Stimulated activated CD4-positive, alpha-beta T cell treated with anti-CD3 and anti-CD28 coated beads, Interleukin-1b, Interleukin-23, amount 100 ng/mL, for 24 hours (primary cell): ENCODE measurements at places on chromosomes 4 and X.
A peak's percentile ranks its signal among the peaks of the same experiment; 100 is the strongest.

DNA sequence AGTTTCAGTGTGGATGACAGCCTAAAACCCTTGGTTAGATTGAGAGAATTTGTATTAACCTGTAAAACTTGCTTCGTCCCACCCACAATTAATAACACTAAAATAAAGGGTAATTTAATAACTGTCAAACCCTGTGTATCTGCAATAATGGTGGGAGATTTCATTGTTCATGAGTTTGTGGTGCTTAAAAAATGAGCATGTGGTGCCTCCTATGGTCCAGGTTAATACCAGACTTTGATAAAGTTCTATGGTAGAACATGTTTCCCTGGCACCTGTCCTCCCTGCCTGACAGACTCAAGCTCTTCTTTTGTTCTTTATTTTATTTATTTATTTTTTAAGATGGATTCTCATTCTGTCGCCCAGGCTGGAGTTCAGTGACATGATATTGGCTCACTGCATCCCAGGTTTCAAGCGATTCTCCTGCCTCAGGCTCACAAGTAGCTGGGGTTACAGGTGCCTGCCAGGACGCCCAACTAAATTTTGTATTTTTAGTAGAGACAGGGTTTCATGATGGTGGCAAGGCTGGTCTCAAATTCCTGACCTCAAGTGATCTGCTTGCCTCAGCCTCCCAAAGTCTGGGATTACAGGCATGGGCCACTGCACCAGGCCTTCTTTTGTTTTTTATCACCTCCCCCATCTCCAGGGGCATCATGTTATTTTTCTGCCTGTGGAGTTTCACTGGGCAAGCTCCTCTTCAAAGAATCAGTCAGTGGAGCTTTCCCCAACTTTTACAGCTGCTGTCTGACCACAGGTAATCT lies 289.2 kb downstream of the NR3C2 start:
- DNase-seq: no peak

GRCh38 chr4:99651016-99651769 lies 6.4 kb downstream of the C4orf54 start:
- no peak for DNase-seq

GRCh38 chr4:87934157-87934704 lies 41.3 kb upstream of the SPP1 start:
- DNase-seq: no peak

DNA sequence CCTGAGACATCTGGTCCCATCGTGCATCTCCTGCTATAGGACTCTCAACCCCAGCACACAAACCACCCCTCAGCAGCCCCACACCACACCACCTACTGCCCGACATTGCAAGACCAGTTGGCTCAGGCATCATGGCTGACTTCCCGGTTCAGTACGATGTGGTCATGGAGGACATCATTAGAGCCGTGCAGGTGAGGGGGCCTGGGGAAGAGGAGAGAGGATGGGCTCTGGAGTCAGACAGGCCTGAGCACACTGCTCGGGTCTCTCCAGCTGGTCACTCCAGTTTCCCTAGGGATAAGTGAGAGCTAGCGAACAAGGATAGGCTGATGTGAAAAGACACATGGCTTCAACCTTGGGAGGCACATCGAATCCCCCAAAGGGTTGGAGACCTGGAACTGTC lies 17.2 kb downstream of the MAGED2 start:
- DNase-seq: no peak

- no peak for DNase-seq
These were observed 856.3 kb downstream of the RPA4 start for GRCh38 chrX:97740044-97740443.

DNA sequence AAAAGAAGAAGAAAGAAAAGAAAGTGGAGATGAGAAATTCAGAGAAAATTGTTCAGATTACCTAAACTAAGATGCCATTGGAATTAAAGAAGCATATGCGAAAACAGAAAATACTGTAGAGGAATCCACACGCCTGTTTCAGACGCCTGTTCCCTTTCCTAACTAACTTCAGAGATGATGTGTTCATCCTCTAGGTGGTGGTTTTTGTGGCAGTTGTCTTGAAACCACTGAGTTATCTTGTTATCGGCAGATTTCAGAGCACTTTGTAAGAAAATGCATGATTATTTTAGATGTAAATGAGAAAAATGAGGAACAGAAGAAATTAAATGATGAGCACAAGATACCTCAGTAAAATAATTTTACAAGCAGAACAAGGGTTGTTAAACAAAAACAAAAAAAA lies 48.3 kb downstream of the FUNDC1 start:
- DNase-seq: no peak

DNA sequence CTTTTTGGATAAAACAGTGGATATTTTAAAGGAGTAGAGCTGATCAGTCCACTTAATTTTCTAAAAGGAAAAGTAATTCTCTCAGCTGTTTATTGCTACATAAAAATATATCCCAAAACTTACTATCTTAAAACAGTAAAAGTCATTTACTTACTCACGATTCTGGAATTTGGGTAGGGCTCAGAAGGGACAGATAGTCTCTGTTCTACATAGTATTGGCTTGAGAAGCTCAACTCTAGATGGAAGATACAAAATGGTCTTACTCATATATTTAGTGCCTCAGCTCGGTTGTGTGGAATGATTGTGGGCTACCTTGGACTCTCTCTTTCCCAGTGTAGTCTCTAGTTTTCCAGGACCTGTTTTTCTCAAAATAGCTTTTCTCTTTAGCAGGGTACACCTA lies 691.5 kb upstream of the POU3F4 start:
- DNase-seq: no peak

DNA sequence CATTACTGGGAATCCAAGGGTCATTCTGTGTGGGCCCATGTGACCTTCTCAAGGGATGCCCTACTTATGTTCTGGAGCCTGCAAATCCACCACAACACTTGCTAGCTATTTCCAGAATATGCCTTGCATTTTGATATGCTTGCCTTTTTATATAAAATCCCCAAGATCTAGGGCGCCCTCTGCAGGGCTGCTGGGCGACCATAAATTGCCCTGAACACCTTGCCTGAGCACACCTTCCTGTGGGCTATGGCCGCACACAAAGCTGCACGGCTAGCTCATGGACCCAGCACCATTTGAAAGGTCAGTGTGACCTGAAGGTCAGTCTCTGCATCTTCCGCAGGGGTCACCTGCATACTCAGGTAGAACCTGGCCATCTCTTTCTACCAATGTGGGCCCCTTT lies 311.7 kb downstream of the NLGN4X start:
- no peak for DNase-seq

DNA sequence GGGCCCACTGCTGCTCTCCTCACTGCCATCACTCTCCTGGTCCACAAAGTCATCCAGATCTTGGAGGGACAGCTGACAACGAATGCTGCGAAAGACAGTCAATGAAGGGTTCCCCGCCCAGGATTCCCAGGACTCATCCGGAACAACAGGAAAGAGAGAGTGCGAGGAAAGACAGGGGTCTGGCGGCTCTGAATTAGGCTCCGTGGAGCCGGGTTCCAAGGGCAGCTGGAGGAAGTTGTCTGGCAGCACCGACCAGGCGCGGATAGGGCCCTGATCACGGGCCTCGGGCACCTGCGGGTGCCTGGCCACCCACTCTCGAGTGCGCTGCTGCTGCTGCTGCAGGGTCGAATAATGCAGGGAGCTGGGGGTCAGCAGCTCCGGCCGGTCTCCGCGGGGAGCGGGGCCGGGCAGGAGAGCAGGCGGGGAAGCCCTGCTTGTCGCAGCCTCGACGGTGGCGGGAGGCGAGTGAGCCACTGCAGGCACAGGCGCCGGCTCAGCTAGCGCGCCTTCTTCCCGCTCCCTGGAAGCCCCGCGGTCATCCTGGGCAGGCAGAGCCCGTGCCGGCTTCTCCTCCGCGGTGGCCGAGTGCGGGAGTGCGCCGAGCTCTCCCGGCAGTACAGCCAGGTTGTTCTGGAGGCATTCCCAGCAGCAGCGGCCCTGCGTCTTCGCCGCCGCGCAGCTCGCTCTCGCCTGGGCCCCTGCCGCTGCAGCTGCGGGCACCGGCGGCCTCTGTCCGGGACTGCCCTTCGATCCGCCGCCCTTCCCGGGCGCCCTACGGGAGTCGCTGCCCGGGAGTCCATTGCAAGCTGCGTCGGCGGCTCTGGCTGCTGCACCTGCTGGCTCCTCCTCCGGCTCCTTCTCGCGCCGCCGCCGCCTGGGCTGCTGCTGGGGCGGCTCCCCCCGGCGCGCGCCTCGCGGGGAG lies 1.1 kb downstream of the SOWAHB start:
- DNase-seq: peak; percentile 7

- no peak for DNase-seq
These were observed 5.5 kb downstream of the TMEM131L start for GRCh38 chr4:153471698-153472093.

DNA sequence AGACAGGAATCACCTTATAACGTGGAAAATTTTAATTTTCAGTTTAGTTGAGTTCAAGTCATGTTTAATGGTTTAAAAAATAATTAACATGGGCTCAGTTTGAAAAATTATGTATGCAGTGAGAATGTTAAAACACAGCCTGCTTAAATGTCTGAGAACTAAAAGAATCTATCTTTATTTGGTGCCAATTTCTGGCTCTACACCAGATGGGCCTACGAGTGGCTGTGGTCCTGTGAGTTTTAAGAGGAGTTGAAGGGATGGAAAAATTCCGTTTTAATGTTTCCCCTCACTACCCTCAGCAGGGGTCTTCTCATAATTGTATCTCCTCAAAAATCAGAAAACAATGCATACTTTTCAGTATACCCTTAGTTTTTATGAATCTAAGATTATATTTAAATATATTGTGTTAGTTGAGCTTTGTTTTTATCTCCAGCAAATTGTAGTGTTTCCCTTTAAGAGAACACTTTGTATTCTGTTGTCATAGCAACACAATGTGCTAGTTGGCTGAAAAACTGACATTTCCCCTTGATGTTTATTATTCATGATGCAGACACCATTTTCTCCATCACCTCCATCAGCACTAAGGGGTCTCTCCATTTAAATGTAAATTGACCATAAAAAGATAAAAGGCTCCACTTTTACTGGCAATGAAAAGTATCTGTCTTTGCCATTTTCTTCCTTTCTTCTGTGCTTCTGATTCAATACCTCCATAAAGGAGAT lies 393.5 kb upstream of the GRIA3 start:
- DNase-seq: no peak

GRCh38 chr4:103046416-103047290 lies 27.1 kb upstream of the SLC9B1 start:
- no peak for DNase-seq

DNA sequence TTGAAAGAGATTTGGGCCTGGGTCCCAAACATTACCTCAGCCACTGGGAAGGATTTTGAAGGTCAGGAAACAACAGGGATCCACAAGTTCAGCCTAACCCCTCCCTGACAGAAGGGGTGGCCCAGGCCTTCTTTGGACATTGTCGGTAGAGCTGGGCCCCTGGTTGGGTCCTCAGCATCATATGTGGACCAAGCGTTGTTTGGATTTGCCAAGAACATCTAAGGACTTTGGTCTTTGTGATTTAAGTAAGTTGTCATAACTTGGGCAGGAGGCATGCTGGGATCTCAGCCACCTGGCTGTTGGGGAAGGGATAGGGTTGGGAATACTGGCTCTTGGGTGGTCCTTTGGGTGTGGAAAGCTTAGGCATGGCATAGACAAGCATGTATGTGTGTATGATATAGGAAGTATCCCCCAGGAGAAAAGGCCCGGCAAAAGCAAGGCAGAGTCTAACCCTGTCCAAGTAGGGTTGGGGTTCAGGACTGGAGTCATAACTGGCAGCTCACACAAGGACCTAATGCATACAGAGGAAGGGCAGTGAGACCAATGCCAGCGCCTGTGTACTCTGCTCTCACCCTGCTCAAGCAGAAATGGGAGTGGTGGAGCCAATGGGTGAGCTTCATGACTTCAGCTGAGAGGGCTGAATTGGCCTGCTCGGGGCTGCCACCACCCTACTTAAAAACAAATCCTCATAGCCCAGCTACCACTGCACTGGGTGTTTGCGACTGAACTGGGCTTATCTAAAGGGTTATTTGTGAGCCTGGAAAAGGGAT lies 102.8 kb downstream of the RTL5 start:
- DNase-seq: no peak

DNA sequence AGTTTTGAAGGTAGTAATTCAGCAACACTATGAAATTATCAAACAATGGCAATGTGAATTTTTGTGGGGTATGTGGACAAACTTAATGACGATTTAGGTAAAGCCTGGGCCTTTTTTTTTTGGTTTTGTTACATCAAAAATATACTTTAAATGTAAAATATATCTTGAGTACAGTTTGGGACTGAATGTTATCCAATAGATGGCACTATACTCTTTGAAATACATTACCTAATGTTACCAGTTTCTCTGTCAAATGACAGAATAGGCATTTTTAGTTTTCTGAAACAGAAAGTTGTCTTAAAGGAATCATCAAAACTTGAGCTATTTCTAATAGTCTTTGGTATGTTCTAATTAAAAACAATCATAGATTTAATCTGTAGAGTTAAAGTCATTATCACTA lies 1651.9 kb downstream of the C4orf33 start:
- no peak for DNase-seq

- no peak for DNase-seq
These were observed 21.7 kb upstream of the TBC1D8B start for GRCh38 chrX:106780664-106781377.

- no peak for DNase-seq
These were observed 341.3 kb upstream of the KLF3 start for GRCh38 chr4:38322714-38323113.

DNA sequence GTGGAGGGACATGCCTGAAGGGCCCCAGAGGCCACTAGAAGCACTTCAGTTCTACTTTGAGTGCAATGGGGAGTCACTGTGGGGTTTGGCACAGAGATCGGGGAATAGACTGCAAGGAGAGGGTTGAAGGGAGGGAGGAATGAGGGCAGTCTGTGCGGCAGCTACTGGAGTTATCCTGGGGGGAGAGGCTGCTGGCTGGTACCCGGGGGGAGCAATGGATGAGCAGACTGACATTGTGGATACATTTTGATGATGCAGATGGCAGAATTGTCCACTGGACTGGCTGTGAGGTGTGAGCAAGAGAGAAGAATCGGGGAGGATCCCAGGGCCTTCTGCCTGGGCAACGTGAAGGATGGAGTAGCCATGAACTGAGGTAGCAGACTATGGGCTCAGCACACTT lies 2.8 kb upstream of the MAMLD1 start:
- DNase-seq: no peak

GRCh38 chr4:76930685-76931084 lies 18.9 kb upstream of the SEPTIN11 start:
- DNase-seq: no peak

- no peak for DNase-seq
These were observed 1.9 kb upstream of the CHST7 start for GRCh38 chrX:46571423-46572339.

GRCh38 chrX:103413705-103414387 lies 37.5 kb downstream of the BEX3 start:
- no peak for DNase-seq

- no peak for DNase-seq
These were observed 34.7 kb downstream of the IRS4 start for GRCh38 chrX:108701633-108702032.
